ENCODE measurements at places on chromosomes 5 and 9.

- no peak for DNase-seq
Measured at GRCh38 chr5:172596638-172597231, 44.3 kb upstream of the NEURL1B start.

DNA sequence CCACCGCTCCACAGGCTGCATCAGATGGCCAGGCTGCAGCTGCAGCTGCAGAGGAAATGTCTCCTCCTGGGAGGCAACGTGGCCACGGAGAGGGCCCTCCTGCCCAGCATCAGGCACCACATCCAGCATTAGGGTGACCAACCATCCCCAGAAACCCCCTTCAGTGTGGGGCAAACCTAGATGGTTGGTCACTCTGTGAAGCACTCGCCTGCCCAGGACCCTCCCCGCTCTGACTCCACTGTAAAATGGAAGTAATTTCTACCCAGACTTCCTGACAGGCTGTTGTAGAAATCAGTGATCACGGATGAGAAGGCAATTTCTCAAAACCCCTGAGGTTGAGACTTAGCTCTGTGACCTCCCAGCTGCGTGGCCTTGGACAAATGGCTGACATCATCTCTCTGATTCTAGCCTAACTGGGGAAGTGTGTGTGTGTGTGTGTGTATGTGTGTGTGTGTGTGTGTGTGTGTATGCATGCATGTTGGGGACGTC, 31.6 kb downstream of the B4GALT1 start:
- DNase-seq = no peak

DNA sequence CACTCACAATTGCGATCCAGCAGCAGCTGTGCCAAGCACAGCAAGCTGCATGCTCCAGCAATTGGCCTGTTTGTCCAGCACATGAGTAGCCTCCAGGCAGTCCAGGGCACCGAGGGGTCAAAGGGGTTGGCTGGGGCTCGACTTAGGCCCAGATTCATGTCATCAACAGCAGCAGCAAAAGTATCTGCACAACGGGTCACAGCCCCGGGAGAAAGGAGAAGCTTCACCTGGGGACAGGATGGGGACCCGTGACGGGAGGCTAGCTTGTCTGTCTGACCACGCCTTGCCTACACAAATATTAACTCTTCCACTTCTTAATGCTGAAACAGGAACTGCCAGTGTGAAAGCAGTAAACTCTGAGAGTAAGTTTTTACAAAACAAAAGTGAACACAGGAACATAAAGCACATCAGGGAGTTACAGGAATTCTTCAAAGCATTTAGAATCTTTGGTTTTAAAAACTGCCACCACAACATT, 191.2 kb downstream of the PIK3R1 start:
- peak; percentile 12 for DNase-seq

DNA sequence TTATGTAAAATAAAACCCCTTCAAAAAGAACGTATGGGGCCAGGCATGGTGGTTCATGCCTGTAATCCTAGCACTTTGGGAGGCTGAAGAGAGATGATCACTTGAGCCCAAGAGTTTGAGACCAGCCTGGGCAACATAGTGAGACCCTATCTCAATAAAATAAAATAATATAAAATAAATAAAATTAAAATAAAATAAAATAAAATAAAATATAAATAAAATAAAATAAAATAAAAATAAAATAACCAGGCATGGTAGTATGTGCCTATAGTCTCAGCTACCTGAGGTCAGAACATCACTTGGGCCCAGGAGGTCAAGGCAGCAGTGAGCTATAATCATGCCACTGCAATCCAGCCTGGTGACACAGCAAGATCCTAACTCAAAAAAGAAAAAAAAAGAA, 185.1 kb downstream of the EPB41L4A start:
- no peak for DNase-seq

GRCh38 chr9:123749580-123750202, 180.2 kb downstream of the DENND1A start:
- no peak for DNase-seq

DNA sequence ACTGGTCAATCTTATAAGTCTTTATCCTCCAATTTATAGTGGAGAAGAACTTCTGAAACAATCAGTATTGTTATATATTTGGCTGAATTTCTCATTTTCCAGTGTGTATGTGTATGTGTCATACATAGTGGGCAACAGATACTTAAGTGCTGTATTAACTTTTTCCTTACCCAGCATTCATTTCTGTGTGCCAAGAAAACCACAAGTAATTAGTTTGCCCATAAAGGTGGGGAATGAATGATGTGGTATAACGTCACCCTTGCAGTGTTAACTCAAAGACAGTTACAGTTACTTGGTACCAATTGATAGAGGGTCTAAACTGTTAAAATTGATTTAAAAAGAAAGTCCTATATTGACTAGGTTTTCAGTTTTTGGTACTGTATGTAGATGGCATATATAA, 2.0 kb downstream of the OGN start:
- DNase-seq = no peak

DNA sequence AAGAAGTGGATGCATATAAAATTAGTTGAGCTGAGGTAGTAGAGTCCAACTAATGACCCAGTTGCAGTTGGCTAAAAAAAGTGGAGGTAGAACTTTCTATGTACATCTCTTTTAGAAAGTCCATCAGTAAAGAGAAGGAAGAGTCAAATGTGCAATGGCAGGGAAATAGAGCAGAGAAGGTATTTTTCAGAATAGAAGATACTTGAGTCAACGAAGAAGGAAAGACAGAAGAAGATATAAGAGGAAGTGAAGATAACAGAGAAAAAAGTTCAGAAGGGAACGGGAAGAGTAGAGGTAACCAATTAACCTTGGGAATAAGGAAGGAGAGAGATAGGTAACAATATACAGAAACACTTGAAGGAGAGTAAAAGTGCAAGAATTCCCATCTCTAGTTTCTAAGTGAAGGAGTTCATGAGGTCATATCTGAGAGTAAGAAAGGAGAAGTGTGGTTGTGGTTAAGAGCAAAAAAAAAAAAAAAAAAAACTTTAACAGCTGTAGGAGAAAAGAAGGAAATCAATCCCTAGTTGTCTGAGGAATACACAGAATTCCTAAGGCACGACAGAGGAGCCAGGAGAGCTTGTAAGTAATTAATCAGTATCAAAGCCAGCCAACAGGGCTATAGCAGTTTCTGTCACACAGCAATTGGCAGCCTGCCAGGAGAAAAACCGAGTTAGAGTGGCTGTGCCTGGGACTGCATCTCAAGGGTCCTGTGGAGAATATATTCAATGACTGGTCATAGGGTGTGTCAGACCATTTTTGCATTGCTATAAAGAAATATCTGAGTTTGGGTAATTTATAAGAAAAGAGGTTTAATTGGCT, 61.0 kb downstream of the ARL15 start:
- DNase-seq = no peak

DNA sequence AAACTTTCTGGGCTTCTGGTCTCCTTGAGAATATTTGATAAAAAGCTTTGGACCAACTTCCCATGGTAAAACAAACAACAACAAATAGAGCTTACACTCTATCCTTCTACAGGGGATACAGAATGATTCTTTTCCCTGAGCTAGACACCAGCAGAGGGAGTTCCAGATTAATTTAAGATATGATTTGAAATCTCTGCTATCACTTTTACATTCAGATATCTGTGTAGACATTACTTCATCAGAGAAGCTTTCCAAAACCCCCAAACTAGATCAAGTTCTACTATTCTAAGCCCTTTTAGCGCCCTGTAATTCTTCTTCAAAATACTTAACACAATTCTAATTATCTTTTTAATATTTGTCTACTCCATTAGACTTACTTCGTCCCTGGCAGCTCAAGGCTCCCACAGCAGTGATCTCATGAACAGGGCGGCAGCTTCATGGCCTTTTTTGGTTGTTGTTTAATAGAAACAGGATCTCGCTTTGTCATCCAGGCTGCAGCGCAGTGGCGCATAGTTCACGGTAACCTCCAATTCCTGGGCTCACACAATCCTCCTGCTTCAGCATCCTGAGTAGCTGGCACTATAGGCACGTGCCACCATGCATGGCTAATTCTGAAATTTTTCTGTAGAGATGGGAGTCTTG, 955 bp upstream of the GALNT12 start:
- DNase-seq = no peak

GRCh38 chr9:15222313-15222712, 84.7 kb downstream of the TTC39B start:
- DNase-seq = no peak

DNA sequence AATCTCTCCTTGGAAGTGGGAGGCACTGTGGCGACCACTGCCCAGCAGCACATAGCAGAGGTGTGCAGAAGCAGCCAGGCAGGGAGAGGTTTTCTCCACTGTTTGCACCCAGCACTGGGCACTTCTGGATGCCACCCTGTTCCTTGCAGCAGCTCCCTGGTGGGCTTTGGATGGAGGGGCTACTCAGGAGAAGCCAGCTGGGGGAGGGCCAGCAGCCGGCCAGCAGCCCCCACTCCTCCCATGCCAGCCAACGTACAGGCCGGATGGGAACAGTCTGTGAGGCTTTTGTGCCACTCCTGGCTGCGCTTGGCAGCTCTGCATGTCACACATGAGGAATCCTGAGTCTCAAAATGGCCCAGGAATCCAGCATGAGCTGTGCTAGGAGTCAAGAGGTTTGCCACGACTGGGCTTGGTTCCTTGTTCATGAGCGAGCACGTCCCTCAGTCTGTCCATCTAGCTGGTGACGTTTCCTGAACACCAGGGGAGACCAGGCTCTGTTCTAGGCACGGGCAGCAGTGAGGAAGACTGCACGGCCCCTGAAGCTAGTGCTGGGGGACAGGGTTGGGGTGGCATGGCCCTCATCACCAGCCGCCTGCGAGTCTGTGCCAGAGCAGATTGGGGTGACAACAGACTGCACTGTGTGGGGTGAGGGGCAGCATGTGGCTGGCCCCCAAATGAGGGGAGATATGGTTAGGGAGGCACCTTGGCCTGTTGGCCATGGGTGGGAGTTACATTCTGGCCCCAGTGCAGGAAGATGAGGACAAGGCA, 10.1 kb downstream of the PHF2 start:
- DNase-seq = no peak

GRCh38 chr5:115124741-115125140, 45.0 kb downstream of the TRIM36 start:
- no peak for DNase-seq

DNA sequence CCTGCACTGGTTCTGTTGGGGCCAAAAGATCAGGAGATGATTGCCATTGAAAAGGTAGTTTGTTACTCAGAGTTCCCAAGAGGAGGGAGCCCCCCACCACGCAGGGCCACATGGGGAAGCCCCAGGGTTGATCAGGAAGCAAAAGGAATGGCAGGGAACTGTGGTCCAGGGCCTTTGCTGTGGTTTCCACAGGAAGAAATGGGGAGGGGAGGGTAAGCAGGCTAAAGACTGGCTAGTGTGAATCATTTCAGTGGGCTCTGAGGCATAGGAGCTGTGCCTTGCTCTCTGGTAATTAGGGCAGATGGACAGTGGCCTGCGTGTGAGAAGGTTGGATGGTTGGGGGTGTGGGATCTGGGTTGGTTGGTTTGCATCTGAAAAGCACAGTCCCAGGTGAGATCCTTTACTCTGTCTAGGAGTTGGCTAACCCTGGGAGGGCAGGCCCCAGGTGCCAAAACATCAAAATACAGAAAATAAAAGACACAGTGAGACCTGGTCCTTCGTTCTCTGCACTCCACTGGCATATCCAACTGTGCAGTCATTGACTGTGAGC, 66.1 kb downstream of the PTPDC1 start:
- no peak for DNase-seq

- DNase-seq = no peak
Measured at GRCh38 chr5:111998871-111999270, 241.9 kb upstream of the NREP start.

Measured in HuH-7.5 (cell line).